ENCODE measurements at places on chromosomes 5 and 9. TPM values are rescaled to one million over a fixed set of nuclear protein-coding genes. Genes with fewer than 3 reads are reported as not detected.

Gene STPG3
- total RNA-seq: not detected

Gene HSPB3
- 257 TPM for total RNA-seq

Gene PPP3R2
- not detected for total RNA-seq

Gene PCDHA11
- 0.51 TPM for total RNA-seq

Gene SPINK1
- total RNA-seq: not detected

Gene INSL4
- total RNA-seq: not detected

Gene SHISAL2B
- total RNA-seq: not detected

Gene MSX2
- total RNA-seq: 0.62 TPM

Gene TICAM2
- 4.0 TPM for total RNA-seq

Gene LCN15
- not detected for total RNA-seq

Gene GFPT2
- total RNA-seq: 13.6 TPM

Gene IFNA21
- total RNA-seq: not detected

Gene SOX30
- 0.10 TPM for total RNA-seq

Gene TAF11L5
- not detected for total RNA-seq

Gene LEAP2
- 2.3 TPM for total RNA-seq
